ENCODE measurements at places on chromosomes 7 and 10. TPM values are rescaled to one million over a fixed set of nuclear protein-coding genes. Genes with fewer than 3 reads are reported as not detected.

Gene GIMAP5
- 115 TPM for total RNA-seq

- DNase-seq, result no peak
Measured at GRCh38 chr10:78821052-78821451, 247.7 kb upstream of the ZMIZ1 start.

- DNase-seq, result no peak
Measured at GRCh38 chr7:129169171-129169671, 19.2 kb upstream of the SMO start.

Gene TMEM26
- total RNA-seq, result not detected

GRCh38 chr7:123929107-123929506, 4.1 kb downstream of the SPAM1 start:
- no peak for DNase-seq

Gene FAM241B
- total RNA-seq, result 29.8 TPM

Gene PNLIPRP2
- total RNA-seq, result not detected

Gene VTI1A
- total RNA-seq, result 39.7 TPM

Gene ELMO1
- total RNA-seq, result 167 TPM

GRCh38 chr10:48317321-48317990, 11.0 kb downstream of the MAPK8 start:
- no peak for DNase-seq

DNA sequence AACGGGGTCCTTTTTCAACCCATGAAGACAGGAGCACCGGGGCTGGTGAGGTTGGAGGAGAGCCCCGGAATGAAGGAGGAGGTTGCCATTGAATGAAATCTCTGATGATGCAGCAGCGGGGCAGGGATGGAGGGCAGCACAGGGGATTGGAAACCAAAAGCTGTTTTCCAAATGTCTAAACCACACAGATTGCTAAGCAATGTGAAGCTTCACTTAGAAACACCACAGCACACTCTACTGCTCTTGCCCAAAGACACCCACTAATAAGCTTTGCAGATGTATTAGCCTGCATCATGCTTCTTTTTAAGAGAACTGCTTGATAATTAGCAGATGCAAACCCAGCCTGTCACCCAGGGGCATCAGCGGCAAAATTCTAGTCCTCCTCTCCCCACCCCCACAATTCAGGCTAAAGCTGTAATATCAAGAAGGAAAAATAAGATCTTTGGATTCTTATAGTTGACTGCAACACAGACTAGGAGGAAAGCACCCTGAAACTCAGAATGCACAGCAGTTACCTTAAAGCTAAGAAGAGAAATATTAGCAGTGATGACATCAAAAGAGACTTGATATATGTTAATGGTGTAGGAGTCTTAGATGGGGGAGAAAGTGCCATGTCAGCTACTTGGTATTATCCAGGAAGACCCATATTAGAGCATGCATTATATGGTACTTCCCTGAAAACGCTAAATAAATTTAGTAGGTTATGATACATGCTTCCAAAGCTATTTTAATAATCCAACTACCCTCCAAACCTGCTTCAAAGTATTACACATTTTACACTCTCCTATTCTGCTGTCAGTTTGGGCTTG, 666.7 kb downstream of the KCNMA1 start:
- DNase-seq, result no peak

DNA sequence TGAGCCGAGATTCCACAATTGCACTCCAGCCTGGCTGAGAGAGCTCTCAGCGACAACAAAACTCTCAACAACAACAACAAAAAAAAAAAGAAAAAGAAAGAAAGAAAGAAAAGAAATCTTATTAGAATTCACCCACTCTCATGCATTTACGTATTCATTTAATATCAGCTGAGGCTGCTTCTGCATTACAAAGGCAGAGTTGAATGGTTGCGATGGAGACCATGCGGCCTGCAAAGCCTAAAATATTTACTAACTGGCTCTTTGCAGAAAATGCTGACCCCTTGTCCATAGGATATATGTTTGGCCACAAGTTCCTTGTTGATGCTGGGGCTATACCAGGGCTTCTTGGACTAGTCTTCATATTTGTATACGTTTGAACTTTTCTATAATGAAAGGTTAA, 109.4 kb downstream of the SPDYE5 start:
- no peak for DNase-seq

- no peak for DNase-seq
Measured at GRCh38 chr7:46606761-46607160, 685.7 kb upstream of the IGFBP3 start.

Gene ASNS
- total RNA-seq, result 156 TPM

DNA sequence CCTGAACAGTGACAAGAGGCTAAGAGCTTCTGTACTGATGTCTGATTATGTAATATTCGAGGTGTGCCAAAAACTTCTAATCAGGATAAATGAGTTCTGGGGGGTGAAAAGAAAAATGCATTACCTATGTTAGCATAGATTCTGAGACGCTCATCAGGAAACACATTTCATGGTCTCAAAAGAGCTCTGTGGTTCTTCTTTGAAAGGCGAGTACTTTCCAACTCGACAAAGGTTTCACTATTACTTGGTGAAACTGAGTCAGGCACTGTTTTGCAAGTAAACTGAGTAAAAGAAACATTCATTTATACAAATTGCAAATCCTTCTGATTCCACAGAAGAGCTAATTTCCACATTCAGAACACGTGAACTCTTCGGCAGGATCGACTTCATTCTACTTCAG, 523.2 kb downstream of the GATA3 start:
- no peak for DNase-seq

DNA sequence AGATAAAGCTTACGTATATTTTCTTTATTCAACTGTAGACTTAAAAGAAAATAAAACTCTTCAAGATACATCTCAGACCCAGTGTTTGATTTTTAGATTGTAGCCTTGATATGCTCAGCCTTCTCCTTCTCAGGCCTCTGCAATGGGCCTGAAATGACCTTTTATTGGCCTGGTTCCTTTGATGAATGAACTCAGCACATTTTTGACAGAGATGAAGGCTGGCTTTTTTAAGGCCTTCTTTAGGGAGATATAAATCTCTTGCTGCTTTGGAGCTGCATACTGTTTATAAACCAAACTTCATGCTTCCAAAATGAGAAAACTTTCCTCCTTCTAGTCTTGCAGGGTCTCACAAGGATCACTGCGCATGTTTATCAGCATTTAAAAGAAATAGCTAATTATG, 1049.8 kb downstream of the LRMDA start:
- DNase-seq, result no peak

Gene C10orf62
- total RNA-seq, result not detected

GRCh38 chr10:107728807-107729206, 564.3 kb upstream of the SORCS1 start:
- no peak for DNase-seq

DNA sequence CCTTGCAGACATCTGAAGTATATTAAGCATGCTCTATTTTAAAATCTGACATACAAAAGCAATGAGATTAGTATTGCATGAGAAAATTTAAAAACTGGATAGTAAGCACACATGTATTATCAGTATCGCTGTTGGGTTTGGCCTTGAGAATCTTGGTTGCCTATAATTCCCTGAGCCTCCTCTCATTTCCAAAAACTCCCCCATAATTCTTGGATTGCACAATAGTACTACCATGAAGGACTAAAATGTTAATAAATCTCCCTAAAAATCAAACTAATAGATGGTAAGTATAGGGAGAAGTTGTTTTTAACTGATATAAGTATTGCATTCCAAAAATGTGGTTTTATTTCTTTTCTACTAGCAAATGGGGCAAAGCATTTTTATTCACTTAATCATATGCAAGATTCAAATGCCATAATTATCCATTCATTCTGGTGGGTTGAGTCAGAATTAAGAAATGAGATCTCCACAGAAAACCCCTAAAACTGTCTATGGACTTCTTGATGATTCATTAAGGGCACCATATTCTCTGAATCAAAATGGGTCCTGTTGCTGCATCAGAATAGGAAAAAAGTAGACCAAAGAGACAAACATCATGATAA, 10.3 kb upstream of the VIM start:
- no peak for DNase-seq

Gene STEAP2
- not detected for total RNA-seq

GRCh38 chr10:71547876-71548846, 151.4 kb downstream of the CDH23 start:
- DNase-seq, result no peak

DNA sequence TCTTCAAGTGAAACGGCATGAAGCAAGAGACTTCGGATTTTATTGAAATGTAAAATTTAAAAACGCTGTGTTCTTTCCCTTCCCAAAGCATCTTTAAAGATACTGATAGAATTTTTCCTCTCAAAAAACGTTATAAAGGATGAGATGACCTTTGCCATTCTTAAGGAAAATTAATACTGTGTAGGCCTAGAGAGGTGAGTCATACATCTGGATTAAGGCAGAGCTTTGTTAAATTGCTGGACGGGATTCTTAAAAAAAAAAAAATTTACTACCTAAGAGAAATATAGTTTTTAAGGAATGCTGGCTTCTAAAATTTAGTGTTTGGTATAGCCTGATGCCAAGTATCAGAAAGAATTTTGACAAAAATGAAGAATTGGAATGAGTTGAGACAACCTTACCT, 6.3 kb upstream of the HBP1 start:
- no peak for DNase-seq

Gene GRK5
- 34.5 TPM for total RNA-seq

Gene PTF1A
- total RNA-seq, result not detected

GRCh38 chr10:84202349-84202748, 8.0 kb downstream of the CDHR1 start:
- DNase-seq, result no peak

DNA sequence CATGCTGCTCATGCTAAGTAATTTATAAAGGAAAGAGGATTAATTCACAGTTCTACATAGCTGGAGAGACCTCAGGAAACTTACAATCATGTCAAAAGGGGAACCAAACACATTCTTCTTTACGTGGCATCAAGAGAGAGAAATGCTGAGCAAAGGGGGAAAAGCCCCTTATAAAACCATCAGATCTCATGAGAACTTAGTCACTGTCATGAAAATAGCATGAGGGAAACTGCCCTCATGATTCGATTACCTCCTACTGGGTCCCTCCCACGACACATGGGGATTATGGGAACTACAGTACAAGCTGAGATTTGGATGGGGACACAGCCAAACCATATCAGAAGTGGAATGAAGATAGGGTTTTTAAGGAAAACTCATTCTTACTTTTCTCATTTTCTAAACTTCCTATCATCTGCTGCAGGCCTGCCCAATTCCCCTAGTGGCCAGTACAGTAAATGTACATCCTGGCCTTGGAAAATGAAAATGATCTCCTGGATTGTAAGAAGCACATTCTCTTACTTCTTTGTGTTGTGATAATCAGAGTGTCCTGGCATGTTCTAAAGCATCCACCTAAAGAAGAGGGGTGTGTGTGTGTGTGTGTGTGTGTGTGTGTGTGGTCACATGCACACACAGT, 421.5 kb downstream of the LRMDA start:
- DNase-seq, result no peak

GRCh38 chr10:31069411-31069810, 37.7 kb upstream of the ZNF438 start:
- DNase-seq, result no peak

DNA sequence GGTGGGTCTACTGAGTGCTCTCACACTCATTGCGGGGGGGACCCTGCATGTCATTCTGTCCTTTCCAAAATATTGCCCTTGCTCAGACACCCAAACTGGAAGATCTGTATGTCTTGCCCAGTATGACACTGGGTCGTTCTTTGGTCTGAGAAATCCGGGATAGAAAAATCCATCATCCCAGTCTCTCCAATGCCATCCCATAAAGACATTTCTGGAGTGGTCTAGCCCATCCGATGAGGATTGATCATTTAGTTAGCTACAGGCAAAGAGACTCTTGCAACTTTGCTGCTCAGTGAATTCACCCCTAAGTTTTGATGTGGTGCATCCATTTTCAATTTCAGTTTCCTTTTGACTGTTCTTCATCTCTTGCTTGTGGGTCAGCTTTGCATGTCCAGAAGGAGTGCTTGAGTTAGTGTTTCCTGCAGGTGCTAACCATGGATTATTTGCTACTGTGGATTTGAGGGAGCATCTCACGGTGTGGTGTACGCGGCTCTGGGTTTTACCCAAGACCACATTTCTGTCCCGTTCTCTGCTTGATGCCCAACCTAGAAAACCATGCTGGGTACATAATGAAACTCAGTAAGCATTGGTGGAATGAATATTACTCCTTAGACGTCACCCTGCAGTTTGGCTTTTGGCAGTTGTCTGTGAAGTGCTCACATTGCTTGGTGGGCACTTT, 247.0 kb upstream of the MKI67 start:
- DNase-seq, result no peak

- no peak for DNase-seq
Measured at GRCh38 chr10:122140461-122140902, 130.6 kb upstream of the BTBD16 start.

DNA sequence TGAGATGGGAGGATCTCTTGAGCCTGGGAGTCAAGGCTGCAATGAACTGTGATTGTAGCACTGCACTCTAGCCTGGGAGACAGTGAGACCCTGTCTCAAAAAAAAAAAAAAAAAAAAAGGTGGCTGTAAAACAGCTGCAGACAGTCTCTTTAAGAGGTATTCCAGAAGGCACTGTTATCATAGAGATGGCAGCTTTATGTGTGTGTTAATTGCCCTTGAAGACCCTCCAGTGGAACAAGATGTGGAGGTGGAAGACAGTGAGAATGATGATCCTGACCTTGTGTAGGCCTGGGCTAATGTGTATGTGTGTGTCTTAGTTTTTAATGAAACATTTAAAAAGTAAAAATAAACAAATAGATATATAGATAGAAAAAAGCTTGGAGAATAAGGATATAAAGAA, 66.0 kb downstream of the ZNF487 start:
- no peak for DNase-seq

Gene LRMDA
- not detected for total RNA-seq

GRCh38 chr10:13613519-13613918, 26.8 kb downstream of the PRPF18 start:
- DNase-seq, result no peak
